ENCODE measurements at places on chromosomes 6 and 20.

- DNase-seq = no peak
Measured at GRCh38 chr20:50267041-50267865, 76.6 kb downstream of the CEBPB start.

DNA sequence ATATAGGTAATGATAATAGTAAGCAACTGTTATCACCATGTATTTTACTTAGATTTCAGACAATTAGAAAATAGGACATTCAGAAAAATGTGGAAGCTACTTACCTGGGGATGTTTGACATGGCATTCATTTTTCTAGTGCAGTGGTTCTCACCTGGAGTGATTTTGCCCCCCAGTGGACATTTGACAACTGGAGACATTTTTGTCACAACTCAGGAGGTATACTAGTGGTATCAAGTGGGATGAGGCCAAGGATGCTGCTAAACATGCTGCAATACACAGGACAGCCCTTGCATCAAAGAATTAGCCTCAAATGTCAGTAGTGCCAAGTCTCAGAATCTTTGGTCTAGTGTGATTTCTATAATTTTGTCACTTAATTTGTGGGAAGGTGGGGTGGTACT is 36.1 kb downstream of the NUS1 start:
- DNase-seq = peak; percentile 24

- DNase-seq = no peak
Measured at GRCh38 chr6:128655978-128656498, 135.6 kb upstream of the PTPRK start.

DNA sequence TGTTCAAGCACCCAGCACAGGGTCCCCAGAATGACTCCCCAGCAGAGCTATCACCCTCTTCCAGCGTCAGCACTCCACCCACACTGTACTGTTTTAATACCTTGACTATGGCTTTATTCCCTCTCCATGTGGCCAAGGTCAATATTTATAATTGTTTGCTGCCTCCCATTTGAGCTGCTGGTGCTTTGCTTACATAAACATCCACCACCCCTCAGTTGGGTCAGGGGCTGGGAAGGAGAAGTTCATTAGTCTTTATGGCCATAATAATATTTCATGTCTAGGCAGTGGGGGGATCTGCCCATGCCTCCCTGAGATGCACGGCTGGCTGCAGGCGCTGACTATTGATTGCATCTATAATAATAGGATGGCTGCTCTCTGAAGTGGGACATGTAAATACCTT is 41.8 kb upstream of the SAYSD1 start:
- no peak for DNase-seq

GRCh38 chr6:32857156-32857891 is 3.3 kb downstream of the PSMB9 start:
- DNase-seq = no peak

Data from activated naive CD4-positive, alpha-beta T cell treated with anti-CD3 and anti-CD28 coated beads, Interleukin-2, amount 10 ng/mL, durations not matched to agents 7 days and 5 days (primary cell).